ENCODE measurements at places on chromosomes 4 and X. TPM values are rescaled to one million over a fixed set of nuclear protein-coding genes. Genes with fewer than 3 reads are reported as not detected.

DNA sequence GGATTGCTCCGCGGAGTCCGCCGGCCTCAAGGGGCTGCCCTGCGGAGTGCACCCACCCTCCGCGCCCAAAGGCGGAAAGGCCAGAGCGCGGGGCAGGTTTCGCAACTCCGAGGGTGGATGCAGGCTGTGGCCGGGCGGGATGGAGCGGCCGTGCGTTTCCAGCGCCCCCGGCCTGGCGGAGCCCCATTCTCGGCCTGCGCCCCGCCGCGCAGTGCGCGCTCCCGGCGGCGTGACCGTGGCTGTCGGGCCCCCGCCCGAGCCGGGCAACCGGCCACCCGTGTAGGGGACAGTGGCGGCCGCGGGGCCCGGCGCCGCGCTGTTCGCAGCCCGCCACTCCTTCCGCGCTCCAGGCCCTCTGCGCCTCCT, 331 bp downstream of the SETD7 start:
- DNase-seq, result no peak

GRCh38 chr4:110344165-110344564, 131.8 kb upstream of the ENPEP start:
- DNase-seq, result no peak

DNA sequence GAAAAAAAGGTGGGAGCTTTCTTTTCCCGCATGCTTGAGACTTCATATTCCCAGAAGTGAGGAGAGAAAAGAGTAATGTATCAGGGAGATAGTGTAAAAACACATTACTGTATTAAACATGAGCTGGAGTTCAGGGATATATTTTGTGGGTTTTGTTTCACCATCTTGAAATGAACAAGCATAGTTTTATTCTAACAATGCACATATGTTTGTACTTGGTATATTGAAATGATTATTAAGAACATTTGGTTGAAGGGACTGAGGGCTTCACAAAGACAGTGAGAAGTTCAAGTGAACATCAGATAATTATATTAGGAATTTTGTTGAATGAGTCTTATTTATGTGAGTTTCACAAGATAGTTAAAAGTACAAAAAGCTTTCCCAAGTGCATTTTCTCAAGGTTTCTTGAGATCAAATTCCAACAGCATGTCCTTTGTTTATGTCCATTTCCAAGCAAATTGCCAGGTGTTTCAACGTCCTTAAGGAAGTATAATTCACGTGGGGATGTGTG, 368.8 kb downstream of the ANKRD50 start:
- DNase-seq, result no peak

GRCh38 chr4:122855353-122855890, 28.8 kb downstream of the FGF2 start:
- no peak for DNase-seq

GRCh38 chr4:100929135-100929534, 411.3 kb upstream of the EMCN start:
- no peak for DNase-seq

DNA sequence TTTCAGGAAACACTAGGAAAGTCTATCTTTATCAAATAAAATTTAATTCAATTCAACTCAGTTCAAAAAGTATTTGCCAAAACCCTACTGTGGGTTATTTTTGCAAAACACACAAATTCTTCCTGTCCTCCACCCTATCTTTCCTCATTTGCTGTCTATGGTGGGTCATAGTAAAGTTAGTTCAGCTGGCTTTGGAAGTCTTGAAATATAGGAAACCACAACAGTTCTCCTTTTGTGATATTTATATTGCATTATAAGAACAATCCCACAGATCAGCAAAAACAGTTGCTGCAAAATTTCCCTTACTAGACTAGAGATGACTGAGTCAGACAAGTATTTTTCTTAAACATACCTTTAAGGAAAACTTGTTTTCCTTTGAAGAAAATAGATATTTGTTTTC, 22.2 kb downstream of the CYBB start:
- no peak for DNase-seq

GRCh38 chr4:98110929-98111328, 32.3 kb downstream of the STPG2 start:
- DNase-seq, result no peak

DNA sequence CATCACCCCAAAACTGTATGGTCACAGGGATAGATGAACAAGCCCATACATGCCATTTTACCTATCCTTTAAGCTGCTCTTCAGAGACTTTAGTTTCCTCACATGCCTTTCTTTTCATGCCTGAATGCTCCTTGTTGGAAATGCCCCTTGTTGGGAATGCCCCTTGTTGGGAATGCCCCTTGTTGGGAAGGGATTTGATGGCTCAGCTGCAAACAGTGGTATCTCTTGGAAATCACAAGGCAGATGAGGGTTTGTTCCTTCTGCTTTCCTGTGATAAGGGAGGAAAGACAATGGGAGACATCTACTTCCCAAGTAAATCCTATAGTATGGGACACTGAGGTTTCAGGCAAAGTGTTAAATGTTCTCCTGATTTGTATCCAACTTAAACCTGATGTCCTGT, 11.5 kb downstream of the CXCL2 start:
- DNase-seq, result no peak

- no peak for DNase-seq
Observed at GRCh38 chrX:118474586-118474985, 21.0 kb upstream of the DOCK11 start.

GRCh38 chr4:99437723-99438404, 2.7 kb upstream of the ADH7 start:
- no peak for DNase-seq

The TSPAN6 gene
- 117 TPM for total RNA-seq

The RNF175 gene
- 0.20 TPM for total RNA-seq

The NOX1 gene
- total RNA-seq, result not detected

The NALF2 gene
- 0.20 TPM for total RNA-seq
